ENCODE measurements at places on chromosomes 6 and 20. TPM values are rescaled to one million over a fixed set of nuclear protein-coding genes. Genes with fewer than 3 reads are reported as not detected.

- DNase-seq = no peak
These were observed 146.4 kb downstream of the RPS12 start for GRCh38 chr6:132960720-132961119.

GRCh38 chr20:7975851-7976414 is 35.7 kb upstream of the HAO1 start:
- no peak for DNase-seq

- no peak for DNase-seq
These were observed 237.5 kb upstream of the JAG1 start for GRCh38 chr20:10911298-10911697.

GRCh38 chr20:61193164-61193563 is 58.9 kb upstream of the CDH4 start:
- no peak for DNase-seq

DNA sequence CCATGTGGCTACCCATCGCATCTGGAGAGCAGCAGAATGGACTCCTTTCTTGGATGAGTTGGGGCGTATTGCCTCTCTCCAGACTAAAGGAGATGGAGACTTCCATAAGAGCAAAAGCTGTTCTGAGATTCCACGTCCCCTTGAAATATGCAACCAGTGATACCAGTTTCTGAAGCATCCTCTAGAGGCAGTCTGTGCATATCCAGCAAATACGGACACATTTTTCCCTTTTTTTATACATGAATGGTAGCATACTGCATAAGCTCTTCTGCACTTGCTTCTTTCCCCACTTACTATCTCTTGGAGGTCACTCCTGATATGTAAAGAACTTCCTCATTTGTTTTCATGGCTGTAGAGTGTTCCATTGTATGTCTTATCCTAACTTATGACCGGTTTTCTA is 34.6 kb downstream of the TAF8 start:
- no peak for DNase-seq

DNA sequence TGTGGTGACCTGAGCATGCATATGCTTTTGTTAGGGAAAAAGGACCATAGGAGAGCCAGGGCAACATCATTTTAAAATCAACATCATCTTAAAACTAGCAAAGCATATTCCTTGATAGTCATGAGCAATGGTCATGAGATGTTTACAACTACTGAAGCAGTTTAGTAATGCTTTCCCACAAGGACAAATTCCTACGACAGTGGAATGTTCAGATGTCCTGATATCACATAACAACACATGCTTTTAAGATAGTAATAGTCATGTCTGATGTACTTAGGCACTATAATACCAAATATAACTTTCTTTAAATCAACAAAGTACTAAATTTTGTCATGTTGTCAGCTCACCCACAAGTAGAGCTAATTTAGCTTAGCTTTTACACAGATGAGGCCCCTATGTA is 370.3 kb downstream of the HTR1B start:
- no peak for DNase-seq

Gene PPT2
- total RNA-seq = 19.0 TPM

Gene SNPH
- total RNA-seq = 6.0 TPM

DNA sequence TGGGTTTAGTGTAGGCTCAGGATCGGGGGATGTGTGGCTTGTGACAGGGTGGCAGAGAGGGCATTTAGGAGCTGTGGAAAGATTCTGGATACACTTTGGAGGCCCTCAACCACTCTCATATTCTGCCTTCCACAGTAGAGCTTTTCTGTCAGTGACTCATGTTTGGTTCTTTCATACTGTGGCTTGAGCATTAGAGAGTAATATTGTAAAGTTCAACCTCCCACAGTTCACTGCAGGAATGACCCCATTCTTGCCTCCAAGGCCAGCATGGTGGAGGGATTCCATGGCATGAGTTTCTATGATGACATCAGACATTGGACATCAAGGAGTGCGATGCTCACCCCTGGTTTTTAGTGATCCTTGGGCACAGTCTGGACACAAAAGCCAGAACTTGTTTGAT is 50.9 kb downstream of the DTD1 start:
- no peak for DNase-seq
